ENCODE measurements at places on chromosomes 5 and 9. TPM values are rescaled to one million over a fixed set of nuclear protein-coding genes. Genes with fewer than 3 reads are reported as not detected.

SEC61B gene
- total RNA-seq: 84.0 TPM

RECK gene
- total RNA-seq: 31.5 TPM

EDIL3 gene
- total RNA-seq: 406 TPM

ELOVL7 gene
- under 0.01 TPM for total RNA-seq

PCDHGA10 gene
- 24.8 TPM for total RNA-seq

TMEM215 gene
- not detected for total RNA-seq

ZNF366 gene
- total RNA-seq: not detected

CEP120 gene
- total RNA-seq: 29.8 TPM

DNAJC21 gene
- total RNA-seq: 31.5 TPM

UBE2QL1 gene
- 0.29 TPM for total RNA-seq

DCAF10 gene
- total RNA-seq: 30.4 TPM

DNA sequence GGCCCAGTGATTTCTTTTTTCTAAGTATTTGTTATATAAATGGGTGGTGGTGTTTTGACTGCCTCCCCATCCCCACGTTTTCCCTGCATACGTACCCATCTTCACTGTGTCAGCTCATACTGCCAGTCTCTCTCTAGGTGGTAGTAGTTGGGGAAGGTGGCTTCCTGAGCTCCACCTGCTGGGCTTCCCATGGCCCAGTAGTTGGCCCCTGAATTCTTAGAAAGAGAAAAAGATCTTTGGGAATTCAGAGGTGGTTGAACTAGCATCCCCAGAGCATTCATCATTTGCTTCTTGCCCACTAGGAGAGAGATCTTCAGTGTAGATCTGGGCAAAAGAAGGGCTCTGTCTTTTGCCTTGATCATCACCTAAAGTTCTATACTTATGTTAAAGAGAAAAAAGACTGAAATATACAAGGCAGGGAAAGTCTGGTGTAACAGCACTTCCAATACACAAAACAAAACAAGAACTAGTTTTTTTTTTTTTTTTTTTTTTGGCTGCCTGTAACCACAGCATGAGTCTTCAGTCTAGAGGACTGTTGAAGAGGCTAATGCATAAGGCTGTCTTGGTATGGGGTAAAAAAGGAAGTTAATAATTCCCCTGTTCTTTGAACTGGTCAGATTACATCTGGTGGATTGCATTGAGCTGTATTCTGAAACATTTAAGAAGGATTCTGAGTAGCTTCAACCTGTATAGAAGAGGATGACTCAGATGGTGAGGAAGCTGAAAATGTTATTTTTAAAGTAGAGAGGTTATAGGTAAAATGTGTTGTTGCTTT, 128.7 kb downstream of the ATG10 start:
- DNase-seq: peak; percentile 18

GRCh38 chr5:157267761-157268480, 2.0 kb downstream of the CYFIP2 start:
- no peak for DNase-seq

DNA sequence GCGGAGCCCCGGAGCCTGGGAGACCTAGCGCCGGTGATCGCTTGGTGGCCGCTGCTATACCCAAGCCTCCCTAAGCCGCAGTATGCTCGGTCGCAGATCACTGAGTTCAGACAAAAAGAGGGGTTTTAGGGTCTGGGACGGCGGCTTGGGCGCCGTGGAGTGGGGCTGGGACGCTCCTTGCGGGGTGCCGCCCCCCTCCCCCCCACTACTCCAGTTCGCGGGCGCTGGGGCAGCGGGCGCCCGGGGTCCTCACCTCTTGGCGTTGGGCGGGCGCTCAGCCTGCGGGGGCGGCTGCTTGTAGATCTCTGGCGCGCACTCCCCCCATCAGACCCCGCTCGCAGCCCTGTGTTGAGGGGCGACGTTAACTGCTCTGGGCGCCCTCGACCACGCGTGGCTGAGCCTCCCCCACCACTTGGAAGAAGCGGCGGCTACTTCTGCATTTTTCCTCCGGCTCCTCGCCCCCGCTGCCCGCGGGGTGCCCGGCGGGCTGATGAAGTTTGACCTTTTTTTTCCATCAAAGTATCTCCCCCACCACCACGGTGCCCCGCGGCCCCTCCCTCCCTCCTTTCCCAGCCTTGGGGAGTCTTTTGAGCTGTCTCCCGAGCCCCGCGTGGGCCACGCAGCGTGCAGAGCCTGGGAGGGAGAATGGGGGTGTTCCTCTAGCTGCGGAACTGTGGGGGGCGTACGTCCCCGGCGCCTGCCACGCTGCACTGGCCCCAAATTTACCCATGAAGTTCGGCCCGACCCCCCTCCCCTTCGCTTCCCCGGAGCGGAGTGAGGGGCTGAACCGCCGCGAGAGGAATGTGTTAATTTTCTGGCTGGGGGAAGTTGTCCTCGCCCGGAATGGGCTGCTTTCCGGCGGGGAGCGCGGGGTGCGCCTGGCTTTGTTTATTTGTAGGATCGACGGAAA, 1.2 kb downstream of the CXXC5 start:
- peak; percentile 87 for DNase-seq

- peak; percentile 78 for DNase-seq
These were observed 787.4 kb upstream of the RGMB start for GRCh38 chr5:97986069-97986468.

DNA sequence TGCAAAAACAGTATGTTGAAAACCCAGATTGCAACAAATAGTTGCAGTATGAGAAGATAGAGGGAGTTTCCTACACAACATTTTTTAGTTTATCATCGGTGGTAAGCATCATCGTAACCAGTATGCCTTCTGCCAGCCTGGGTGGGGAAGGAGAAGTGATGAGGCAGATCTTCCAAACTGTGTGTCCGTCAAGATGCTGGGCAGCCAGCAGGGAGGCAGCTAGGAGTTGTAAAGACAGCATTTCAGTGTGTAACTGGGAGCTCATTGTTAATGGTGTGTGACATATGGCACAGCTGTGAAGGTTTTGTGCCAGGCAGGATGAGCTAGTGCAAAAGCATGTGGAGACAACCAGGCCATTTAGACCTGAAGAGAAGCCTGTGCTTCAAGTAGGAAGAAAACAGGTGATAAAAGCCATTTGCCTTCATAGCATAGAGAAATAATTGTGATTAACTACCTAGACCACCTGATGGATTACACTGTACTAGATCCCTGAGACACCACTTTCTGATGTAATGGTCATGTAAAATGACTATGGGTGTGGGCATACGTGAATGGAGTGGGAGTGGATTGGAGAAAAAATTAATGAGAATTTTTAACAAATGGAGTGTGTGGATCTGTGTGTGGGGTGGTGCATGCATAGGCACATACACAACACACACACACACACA, 347.0 kb upstream of the ADAMTSL1 start:
- DNase-seq: no peak

GRCh38 chr9:11457825-11458790, 845.3 kb upstream of the PTPRD start:
- DNase-seq: no peak

DNA sequence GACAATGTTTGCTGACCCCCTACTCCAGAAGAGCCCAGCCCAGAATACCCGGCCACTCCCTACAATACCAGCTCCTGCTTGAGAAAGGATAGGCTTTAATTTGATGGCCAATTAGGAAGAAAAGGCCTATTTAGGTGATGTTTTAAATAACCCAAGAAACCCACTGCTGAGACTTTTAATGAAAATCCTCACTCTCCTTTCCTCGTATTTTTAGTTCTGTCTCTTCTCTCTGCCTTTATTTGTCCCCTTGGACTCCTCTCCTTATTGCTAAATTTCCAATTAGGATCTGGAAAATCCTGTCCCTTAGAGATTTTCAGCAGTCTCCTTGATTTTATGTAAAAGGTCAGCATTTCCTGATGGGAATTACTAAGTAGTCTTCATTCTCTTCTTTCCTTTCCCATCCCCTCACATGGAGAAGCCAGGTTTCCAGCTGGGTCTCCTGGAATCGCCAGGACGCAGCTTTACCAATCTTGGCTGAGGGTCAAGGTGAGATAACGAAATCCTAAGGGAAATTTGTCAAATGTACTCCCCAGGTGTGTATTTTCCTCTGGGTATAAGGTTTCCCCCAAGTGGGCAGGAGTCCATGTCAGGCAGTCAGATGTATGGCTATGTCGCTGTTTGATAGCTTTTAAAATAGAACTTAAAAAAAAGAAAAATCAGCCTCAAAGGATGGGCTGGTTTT, 11.7 kb downstream of the STC2 start:
- DNase-seq: no peak

DNA sequence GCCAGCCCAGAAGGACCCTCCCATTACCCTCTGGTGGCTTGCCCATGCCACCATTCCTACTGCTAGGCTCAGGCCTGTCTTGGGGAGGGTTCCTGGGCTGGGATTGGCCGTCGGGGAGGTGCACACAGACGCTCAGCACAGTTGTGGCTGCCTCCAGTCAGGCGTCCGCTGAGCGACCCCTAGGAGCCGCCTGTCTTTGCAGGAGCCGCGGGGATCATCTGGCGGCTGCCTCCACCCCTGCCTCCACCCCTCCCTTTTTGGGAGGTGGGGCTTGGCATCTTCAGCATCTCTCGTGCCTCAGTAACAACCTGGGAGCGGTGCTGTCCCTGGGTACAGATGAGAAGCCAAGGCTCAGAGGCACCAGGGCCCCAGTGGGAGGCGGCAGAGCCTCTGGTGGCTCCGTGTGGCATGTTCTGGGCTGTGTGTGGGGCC, 39.6 kb downstream of the RXRA start:
- DNase-seq: peak; percentile 96

DNA sequence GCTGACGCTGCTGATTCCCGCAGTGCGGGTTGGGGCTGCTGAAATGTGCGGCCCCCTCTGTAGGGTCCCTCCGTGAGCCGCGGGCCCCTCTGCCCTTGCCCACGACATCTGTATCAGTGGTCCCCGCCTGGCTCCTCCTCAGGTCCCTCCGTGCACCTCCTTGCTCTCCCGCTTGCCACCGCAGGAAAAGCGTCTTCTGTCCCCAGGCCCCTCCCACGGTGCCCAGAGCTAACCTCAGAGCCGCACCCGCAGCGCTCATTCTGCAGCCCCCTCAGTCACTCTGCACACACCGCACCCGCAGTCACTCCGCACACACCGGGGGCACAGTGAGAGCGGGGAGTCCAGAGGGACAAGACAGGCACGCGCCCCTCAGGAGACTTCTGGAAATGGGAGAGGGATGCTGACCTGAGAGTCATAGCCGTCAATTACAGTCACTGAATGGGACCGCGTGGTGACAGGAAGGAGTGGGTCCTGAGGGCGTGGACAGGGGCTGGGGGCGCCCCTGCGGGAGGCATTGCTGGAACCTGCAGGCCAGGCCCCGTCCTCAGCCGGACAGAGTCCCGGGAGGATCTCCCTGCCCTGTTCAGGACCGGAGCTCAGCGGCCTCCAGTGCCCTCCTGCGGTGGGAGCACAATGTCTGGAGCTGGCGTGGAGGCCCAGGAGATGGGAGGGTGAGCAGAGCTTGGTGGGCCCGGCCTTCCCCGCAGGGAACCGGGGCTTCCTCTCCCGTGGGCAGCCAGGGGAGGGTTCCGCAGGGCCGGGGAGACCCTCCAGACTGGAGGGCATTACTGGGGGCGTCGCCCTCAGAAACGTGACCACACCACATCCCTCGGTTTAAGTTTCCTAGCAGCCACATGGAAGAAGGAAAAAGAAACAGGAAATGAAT, 66.1 kb upstream of the CTSL start:
- no peak for DNase-seq

GRCh38 chr5:87340716-87341115, 72.0 kb downstream of the CCNH start:
- DNase-seq: no peak

DNA sequence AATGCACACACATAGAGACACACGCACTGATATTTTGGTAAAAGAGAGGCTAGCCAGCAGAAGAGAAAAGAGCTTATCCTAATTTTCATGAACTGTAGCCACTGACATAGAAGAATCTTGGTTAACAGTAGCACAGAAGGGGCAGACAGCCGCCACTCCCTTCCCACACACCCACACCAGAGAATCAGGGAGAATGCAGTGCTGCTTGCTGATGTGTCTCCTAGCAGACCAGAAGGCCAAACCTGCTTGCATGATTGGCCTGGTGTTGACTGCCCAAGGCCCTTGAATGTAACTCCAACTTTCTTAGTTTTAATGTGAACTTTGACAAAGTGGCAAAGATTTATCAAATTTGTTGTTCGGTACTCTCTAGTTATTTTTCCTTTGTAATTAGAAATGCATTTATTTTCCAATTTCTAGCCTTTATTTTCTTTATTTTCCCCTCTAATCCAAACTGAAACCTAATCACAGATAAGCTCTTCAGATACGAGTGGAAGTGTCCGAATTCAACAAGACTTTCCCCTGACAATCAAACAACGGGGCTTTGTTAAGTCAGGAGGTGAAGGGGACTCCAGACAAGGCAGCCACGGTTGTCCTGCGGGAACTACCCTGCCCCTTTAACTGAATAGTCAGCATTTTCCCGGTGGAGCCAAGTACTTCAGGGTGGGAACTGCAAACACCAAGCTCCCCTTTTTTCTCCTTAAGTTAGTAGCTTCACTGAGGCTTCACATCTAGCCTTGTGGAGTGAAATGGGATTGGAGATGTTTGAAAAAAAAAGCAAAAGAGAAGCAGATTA, 81.9 kb upstream of the CTSL start:
- DNase-seq: no peak

DNA sequence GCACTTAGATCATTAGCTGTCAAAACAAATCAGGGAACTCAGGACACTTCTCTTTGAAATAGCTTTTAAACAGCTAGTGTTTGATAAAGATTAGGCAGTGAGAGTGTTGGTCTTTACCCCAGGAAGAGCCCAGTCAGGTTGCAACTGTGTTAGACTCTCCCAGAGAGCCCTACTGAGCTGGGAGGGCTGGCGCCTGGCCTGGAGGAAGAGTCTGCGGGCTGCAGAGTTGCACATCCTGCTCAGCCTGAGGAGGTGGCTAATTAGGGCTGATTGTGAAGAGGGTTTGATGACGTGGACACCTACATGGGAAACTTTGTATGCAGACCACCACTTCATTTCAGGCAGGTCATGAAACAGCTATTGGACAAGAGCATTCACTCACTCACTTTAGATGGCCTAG, 112.0 kb downstream of the TMEM174 start:
- no peak for DNase-seq

DNA sequence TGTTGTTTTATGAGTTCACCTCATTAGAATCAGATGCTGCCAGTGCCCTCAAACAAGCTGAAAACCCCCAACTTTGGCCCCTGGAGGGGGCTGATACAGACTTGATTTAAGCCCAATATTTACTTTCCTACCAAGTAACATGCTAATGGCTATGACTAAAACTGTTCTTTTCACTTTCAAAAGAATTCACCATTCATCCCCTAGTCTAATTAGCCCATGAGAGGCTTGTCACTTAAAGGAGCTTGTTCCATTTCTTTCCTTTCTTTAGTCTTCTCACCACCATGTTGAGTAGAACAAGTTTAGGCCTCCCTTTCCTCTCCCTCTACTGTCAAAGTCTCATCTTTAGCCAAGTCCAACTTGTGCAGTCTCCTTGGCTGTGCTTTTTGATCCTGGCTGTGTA, 50.4 kb downstream of the EPB41L4B start:
- DNase-seq: no peak

GRCh38 chr5:90386099-90386710, 23.4 kb downstream of the CETN3 start:
- no peak for DNase-seq

- no peak for DNase-seq
These were observed 20.7 kb upstream of the ANKRD18A start for GRCh38 chr9:38641142-38641541.

Measured in osteoblast (primary cell).